Activated CD8-positive, alpha-beta memory T cell treated with anti-CD3 and anti-CD28 coated beads for 36 hours (primary cell): ENCODE measurements at places on chromosomes 16 and 17. TPM values are rescaled to one million over a fixed set of nuclear protein-coding genes. Genes with fewer than 3 reads are reported as not detected.

The TMEM98 gene
- total RNA-seq: not detected

The RPAIN gene
- 53.7 TPM for total RNA-seq

The KRT32 gene
- not detected for total RNA-seq

The OR3A3 gene
- total RNA-seq: not detected

The PPP1R27 gene
- not detected for total RNA-seq

The TM4SF5 gene
- not detected for total RNA-seq

The CDH16 gene
- not detected for total RNA-seq

The ADAD2 gene
- 0.17 TPM for total RNA-seq

The TEKT5 gene
- not detected for total RNA-seq

The HASPIN gene
- 18.4 TPM for total RNA-seq

The HIRIP3 gene
- 46.1 TPM for total RNA-seq

The GAS2L2 gene
- total RNA-seq: 0.15 TPM

The SPATA32 gene
- 0.25 TPM for total RNA-seq

The ABCA6 gene
- 0.04 TPM for total RNA-seq

The CNTNAP4 gene
- total RNA-seq: not detected

The CBX2 gene
- 3.8 TPM for total RNA-seq

The MILR1 gene
- 0.75 TPM for total RNA-seq

The SKAP1 gene
- 53.2 TPM for total RNA-seq

The PRSS21 gene
- 10.5 TPM for total RNA-seq

The NRN1L gene
- total RNA-seq: 0.59 TPM

The NPIPA3 gene
- 0.82 TPM for total RNA-seq

The TGFB1I1 gene
- 0.74 TPM for total RNA-seq

The PLA2G10 gene
- total RNA-seq: not detected

The MPHOSPH6 gene
- total RNA-seq: 47.9 TPM

The SMIM5 gene
- total RNA-seq: not detected

The MPP2 gene
- 1.7 TPM for total RNA-seq

The MFSD6L gene
- total RNA-seq: not detected

The KRTAP4-5 gene
- total RNA-seq: not detected

The VTN gene
- total RNA-seq: 0.13 TPM

The NDEL1 gene
- 49.5 TPM for total RNA-seq

The MYH3 gene
- total RNA-seq: 3.5 TPM

The GGT6 gene
- not detected for total RNA-seq

The SYNGR3 gene
- total RNA-seq: 4.7 TPM

The CCNF gene
- 36.5 TPM for total RNA-seq

The HS3ST6 gene
- total RNA-seq: not detected

The SLC16A13 gene
- 10.1 TPM for total RNA-seq

The TBC1D3G gene
- total RNA-seq: not detected

The TBC1D3L gene
- total RNA-seq: 6.1 TPM

The PLCD3 gene
- 4.6 TPM for total RNA-seq

The TBC1D3D gene
- total RNA-seq: 0.10 TPM

The METTL2A gene
- 37.9 TPM for total RNA-seq

The CCDC200 gene
- total RNA-seq: 0.31 TPM

The CCL1 gene
- total RNA-seq: 21.9 TPM

The IL17C gene
- total RNA-seq: not detected

The SLC5A10 gene
- not detected for total RNA-seq

The CTRB1 gene
- total RNA-seq: not detected

The WSB1 gene
- total RNA-seq: 87.8 TPM

The TNFSF12 gene
- total RNA-seq: 14.4 TPM

The HEATR9 gene
- total RNA-seq: 2.3 TPM

The TNFRSF13B gene
- not detected for total RNA-seq

The ZFP3 gene
- total RNA-seq: 2.6 TPM

The MYH8 gene
- total RNA-seq: not detected

The C17orf67 gene
- 2.3 TPM for total RNA-seq

The TEPSIN gene
- total RNA-seq: 30.2 TPM

The MYOCD gene
- total RNA-seq: not detected
